ENCODE measurements at places on chromosomes 2 and 18.

DNA sequence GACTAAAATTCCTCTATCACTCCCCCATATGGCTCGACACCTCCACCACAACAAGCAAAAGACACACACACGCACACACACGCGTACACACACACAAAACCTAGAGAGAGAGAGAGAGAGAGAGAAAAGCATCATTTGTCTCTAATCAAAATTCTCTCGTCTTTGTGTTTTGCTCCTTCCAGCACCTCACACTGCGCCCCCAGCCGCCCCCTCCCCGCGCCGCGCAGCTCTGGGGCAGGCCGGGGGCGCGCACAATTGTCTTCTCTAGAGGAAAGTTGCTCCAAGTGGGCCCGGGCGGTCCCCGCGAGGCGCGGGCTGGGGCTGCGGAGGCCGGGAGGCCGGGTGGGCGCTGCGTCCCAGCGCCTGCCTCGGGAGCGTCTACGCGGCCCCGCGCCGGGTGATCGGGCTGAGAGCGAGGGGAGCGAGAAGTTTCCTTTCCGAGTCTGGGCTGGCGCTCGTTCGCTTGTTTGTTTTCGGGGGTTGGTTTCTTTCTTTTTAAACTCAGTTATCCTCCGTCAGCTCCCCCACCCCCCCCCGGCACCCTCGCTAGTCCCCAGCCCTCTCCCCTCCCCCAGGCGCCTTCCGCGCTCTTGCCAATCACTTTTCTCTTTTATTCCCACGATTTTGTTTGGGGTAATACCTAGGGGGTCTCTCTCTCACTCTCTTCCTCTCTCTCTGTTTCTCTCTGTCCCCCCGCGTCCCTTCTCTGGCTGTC lies 4.1 kb downstream of the ZEB2 start:
- DNase-seq = no peak

- no peak for DNase-seq
Measured at GRCh38 chr18:65435534-65435933, 315.3 kb upstream of the CDH7 start.

GRCh38 chr18:32386471-32386870 lies 84.2 kb downstream of the GAREM1 start:
- DNase-seq = no peak

DNA sequence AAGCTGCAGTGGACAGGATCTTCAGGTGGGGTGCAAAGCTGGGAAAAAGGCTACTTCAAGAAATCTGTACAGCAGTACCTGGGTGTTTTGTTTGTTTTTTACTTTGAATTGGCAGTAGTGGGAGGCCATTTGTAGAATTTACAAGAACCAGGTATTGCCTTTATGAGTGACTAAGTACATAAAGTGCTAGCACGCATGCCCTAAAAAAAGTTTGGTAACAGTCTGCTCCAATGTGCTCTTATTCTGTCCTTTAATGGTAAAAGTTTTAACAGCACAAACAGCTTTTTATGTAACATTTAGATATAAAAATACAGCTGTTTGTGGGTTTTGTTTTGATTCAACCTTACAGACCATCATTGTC lies 17.2 kb downstream of the REV1 start:
- DNase-seq = no peak

GRCh38 chr2:149808556-149808955 lies 221.0 kb upstream of the MMADHC start:
- no peak for DNase-seq
